Cardiac septum (tissue), 1 donor: ENCODE measurements at places on chromosomes 7 and 10. TPM values are rescaled to one million over a fixed set of nuclear protein-coding genes. Genes with fewer than 3 reads are reported as not detected.

Gene CALHM1
- not detected for total RNA-seq

Gene OR2A14
- not detected for total RNA-seq

Gene ANXA8
- total RNA-seq, result not detected

Gene TAS2R41
- not detected for total RNA-seq

Gene ABCC2
- total RNA-seq, result 0.30 TPM

Gene EN2
- not detected for total RNA-seq

Gene NPC1L1
- total RNA-seq, result 0.19 TPM

Gene CDH23
- total RNA-seq, result 9.3 TPM

GRCh38 chr10:79123547-79123963 lies 54.8 kb downstream of the ZMIZ1 start:
- DNase-seq, result no peak

DNA sequence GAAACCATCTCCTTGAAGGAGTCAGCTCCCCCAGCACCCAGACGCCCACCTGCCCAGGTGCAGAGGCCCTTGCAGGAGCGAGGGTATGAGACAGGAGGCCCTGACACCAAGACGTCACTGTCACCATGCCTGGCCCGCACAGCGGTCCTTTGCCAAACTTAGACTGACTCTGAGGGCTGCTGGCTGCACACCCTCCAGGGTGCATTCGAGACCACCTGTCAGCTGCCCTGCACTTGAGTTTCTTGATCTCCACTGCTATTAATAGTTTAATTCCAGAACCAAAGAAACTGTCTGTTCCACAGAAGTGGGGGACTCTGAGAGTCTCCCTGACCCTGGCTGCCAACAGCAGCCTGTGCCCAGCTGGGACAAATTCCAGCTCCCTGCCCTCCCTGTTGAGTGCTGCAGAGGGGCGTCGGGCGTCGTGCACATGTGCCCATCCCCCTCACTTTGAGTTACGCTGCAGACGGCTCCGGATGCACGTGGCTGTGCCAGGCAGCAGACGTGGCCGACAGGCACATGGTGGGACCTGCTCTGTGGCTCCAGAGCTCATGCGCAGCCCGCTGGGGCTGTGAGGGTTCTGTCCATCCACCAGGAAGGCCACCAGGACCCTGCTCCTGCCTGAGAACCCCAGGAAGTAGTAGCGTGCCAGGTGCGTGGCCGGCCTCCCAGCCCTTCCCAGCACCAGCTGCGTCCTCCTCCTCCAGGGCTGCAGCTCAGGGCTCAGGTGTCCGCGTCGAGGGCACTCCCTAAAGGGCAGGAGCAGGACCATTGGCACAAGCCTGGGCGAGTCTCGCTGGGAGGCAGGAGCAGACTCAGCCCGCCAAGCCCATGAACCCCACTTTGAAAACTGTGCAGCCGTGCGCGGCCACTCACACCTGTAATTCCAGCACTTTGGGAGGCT lies 24.8 kb downstream of the ELFN1 start:
- peak; percentile 74 for DNase-seq

- DNase-seq, result no peak
These were observed 3.1 kb downstream of the PALS2 start for GRCh38 chr7:24576171-24577025.

- no peak for DNase-seq
These were observed 73.1 kb downstream of the CDC123 start for GRCh38 chr10:12269056-12269455.

DNA sequence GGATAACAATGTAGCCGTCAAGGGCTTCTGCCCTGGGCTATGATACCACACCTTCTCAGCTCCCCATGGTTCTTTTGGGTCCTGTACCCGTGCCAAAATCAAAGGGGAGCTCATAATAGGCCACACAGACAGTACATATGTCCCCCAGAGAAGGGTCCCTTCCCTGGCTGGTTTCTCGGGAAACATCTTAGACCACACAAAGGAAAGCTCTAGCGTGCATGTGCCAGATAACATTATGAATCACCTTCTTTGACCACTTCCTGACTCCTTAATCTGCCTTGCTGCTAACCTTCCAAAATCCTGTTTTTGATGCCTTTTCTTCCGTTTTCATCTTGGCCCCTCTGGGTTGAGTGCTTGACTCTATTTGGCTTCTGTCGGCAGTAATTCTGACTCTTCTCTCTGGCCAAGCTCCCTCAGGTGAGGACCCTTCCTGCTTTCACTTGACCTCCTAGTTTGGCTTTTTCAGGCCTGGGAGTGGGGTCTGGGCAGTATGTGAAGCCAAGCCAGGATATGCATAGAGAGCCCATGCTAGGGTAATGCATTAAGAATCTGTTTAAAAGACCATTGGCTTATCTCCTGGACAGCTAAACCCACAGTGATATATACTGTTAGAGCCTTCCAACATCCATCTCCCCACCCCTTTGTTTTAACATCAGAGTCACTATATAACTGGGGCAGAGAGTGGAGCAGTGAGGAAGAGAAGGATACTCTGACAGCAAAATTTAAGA lies 84.8 kb downstream of the ANLN start:
- DNase-seq, result no peak

DNA sequence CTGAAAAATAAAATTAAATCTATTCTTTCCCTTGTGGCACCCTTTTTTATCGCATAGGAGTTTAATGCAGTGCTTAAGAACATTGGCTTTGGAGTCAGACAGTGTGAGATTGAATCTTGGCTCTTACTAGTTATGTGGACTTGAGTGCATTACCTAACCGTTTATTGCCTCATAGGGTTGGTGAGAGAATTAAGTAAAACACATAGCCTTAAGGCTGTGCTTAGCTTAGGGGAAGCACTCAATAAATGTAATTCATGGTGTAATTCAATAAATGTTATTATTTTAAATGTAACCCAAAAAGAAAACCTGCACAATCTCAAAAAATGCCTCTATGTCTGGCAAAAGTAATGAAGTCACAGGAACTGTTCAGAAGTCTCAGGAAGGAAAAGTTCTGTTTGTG lies 2.7 kb downstream of the STK17A start:
- DNase-seq, result no peak

DNA sequence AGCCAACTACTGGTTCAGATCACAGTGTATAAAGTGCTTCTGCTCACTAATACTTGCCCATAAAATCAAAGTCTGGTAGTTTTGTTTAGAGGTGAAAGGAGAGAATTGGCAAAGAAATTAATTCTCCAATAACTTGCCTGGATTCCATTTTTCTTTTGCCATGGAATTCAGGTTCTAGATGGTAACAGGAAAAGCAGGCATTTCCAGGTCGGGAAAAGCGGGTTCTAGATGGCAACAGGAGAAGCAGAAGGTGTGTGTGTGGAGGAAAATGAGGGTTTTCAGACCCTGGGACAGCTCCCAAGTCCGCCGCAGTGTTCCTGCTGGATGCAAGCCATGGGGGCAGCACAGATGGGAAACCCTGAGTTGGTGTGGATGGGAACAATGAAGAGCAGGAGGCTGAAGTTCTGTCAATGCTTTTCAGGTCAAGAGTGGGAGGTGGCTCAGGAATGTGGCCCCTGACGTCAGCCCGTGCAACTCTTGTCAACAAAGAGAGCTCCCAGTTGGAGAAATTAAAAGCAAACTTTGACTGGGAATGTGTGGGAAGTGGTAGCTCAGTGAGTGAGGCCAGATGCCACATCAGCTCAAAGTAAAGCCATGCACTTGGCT lies 696.7 kb downstream of the LRMDA start:
- no peak for DNase-seq

GRCh38 chr7:17535776-17536175 lies 237.3 kb downstream of the AHR start:
- no peak for DNase-seq

DNA sequence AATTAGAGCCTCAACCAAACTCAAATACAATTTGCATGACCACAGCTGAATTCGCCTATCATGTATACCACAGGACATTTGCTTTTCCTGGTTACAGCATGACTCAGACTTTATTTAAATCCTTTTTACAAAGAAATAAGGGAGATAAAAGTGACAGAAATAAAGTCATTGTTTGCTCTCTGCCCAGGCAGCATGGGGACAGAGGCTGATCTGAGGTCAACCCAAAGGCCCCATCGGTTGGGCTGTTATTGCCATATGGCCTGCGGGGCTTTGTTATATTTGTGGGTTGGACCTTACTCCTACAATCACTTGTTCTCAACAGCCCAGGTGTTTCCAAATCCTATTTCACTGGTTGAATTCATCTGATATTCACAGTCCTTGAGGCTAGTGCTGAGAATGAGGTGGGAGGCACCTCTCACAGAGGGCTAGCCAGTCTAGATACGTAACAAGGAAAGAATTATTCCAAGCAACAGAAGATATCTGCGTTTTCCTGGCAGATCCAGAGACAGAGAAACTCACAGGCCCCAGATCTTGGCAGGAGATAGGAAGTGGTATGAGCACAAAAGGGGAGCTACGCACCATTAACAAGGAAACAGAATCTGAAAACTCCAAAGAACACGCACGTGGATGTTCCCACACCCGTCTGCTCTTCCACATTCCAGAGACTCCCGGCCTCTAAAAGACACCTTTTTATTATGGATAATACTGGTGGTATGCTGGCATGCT lies 117.3 kb downstream of the HIPK2 start:
- no peak for DNase-seq

DNA sequence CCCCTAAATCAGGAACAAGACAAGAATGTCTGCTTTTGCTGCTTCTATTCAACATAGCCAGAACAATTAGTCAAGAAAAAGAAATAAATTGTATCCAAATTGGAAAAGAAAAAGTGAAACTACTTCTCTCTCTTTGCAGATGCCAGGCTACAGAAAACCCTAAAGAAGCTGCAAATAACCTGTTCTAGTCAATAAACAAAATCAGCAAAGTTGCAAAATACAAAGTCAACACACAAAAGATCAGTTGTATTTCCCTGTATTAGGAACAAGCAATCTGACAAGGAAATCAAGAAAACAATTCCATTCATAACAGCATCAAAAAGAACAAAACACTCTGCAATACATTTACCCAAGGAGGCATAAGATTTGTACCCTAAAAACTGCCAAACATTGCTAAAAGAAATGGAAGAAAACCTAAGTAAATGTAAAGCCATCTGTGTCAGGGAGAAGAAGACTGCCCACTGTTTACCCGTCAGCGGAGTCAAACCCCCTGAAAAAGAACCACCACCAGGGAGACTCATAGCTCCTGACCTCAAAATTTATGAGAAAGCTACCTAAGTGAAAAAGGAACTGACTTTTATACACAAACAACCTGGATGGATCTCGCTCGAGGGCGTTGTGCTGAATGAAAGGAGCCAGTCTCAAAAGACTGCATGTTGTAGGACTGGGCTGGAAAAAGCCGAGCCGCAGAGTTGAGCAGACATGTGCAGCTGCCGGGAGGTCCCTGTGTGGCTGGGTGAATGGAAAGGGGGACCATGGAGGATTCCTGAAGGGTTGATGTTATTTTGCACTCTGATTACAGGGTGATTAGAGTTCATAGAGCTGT lies 263.1 kb downstream of the MAD1L1 start:
- no peak for DNase-seq

GRCh38 chr10:87671139-87671815 lies 11.6 kb downstream of the PAPSS2 start:
- no peak for DNase-seq
